LoVo (cell line): ENCODE measurements at places on chromosomes 3 and 15.

DNA sequence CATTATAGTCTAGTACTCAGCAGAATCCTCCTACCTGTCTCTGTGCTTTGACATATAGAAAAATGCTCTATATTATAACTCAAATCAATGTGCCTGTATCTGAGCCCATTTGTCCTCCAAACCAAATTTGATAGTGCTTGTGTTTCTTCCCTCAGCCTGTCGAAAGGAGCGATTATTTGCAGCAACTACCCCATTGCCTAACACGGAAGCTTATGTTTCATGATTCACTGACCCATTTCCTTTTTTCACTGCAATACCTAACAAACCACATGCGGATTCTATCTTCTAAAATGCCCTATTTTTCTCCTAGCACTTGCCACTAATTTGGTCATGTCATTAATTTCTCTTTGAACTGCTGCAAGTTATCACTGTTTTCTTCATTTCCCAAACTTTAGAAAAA lies 1220.6 kb upstream of the CADM2 start:
- DNase-seq = no peak

- no peak for DNase-seq
Measured at GRCh38 chr3:42262525-42262924, 3.5 kb downstream of the CCK start.

DNA sequence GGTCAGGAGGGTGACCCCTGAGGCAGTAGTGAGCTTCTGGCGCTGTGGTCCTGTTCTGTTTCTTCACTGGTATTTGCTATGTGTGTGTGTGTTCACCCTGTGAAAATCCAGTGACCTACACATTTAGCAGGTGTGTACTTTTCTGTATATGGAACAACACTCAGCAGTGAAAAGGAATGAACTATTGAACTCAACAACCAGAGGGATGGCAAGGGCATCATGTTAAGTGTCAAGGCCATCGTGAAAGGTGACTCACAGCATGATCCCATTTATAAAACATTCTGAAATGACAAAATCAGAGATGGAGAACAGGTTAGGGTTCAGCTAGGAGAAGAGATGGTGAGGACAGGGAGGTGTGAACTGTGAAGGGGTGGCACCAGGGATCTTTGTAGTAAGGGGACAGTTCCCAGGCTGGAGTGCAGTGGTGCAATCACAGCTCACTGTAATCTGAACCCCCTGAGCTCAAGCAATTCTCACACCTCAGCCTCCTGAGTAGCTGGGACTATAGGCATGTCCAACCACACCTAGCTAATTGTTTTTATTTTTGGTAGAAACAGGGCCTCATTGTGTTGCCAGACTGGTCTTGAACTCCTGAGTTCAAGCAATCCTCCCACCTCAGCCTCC lies 10.0 kb upstream of the RAB43 start:
- DNase-seq = no peak

DNA sequence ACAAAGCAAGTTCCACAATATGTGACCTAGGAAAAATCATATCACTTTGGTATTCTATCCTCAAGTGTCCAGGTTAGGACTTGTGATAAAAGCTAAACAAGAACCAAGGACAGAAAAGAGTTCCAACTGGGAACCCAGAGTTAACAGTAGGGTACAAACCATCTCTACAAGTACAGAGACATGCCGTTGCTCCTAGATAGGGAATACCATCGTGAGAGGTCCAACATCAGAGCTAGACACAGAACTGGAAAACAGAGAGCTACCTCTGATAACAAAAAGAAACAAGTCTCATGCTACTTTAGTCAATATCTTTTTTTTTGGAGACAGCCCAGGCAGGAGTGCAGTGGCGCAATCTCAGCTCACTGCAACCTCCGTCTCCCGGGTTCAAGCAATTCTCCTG lies 37.8 kb downstream of the SMARCC1 start:
- DNase-seq = no peak

DNA sequence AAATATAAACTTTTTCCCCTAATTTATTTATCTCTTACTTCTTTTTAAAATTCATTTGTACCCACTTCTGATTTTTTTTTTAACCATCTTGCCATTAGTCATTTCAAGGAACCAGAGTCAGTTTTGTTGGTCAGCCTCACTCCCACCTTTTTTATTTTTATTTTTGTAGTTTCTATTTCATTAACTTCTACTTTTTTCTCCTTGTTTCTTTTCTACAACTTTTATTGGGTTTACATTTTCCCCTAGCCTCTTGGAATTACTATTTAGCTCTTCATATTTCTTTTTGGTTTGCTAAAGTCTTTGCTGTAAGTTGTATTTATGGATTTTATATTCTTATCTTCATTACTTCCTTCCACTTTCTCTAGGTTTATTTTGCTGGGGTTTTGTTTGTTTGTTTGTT lies 13.7 kb upstream of the VEPH1 start:
- DNase-seq = no peak

- DNase-seq = no peak
Measured at GRCh38 chr15:93245661-93246042, 156.6 kb upstream of the RGMA start.

DNA sequence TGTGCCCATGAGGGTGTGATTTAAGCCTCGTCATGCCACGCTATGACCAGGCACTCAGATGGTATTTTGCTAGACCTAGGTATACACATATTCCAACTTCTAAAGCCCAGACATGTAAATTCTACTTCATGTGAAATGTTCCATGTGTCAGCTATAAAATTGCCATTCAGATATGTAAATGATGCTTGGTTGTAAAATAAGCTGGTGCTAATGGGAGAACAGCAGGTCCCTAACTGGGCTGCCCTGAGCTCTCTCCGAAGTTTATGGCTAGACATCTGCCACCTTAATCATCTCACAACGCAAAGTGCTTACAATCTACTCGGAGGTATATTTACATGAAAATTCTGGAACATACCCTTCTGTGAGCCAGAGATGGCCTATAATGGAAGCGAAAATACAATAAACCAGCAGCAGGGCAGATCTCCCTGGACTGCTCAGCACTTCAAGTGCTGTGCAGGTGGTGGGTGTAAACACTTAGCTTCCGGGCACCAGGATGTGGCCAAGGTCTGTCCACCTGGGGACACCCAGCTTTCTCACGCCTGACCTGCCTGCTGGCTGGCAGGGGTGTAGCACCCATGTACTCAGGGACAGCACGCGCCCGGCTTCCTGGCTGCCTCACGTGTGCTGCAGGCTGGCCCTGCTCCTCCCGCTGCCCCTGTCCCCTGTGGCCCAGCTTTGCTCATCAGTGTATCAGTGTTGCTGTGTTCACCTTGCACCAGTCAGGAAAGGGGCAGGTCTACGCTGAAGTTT lies 82.0 kb downstream of the CHDH start:
- no peak for DNase-seq

DNA sequence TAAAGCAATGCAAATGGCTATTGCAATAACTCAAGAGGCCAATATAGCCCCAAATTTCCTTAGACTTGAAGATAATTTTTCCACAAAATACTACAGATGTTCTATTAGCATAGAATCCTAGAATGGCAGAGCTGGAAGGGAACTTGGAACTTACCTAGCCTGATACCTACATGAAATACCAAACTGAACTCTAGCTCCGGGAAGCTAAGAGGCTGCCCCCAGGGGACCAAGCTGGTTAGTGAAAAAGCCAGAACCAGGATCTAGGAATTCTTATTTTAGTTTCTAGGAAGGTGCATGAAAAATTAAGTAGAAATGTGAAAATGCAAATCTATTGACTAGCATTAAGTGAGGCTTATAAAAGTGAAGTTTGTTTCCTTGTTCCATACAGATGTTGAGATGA lies 256.0 kb upstream of the CBLB start:
- DNase-seq = no peak

GRCh38 chr3:74539876-74540275 lies 74.6 kb downstream of the CNTN3 start:
- DNase-seq = no peak

GRCh38 chr3:179933080-179933479 lies 103.7 kb downstream of the PEX5L start:
- no peak for DNase-seq

DNA sequence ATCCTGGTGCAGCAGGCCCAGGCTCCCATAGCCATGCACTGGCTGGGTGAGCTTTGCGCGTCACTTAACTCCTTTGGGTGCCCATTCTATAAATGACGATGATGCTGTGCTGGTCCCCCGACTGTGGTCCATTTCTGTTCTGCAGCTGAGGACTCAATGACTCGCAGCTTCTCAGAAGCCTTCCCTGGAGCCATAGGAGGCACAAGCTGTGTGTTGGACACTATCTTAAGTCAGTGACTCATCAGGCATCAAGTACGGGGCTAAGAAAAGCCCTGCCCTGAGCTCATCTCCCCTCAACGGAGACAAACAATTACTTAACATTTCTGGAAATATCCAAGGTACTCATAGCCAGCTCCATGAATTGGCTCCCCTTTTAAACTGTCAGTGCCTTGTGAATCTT lies 13.8 kb upstream of the MUSTN1 start:
- no peak for DNase-seq

- DNase-seq = peak; percentile 36
Measured at GRCh38 chr3:98596541-98597500, 3.4 kb upstream of the CPOX start.

DNA sequence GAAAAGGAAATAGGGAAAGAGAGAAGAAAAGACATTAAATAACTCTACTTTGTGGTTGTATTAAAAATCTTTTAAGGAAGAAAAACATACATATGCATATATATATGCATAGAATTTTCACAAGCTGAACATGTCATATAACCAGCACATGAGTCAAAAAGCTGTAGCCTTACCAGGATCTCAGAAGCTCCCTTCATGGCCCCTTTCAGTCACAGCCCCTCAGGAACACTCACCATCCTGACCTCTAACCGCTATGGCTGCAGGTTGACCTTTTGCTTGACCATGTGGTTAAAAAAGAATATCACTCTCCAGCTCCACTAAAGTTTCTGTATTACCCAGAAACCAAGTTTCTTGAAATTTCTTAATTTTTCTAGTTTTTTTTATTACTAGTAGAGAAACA lies 103.4 kb downstream of the CHST2 start:
- DNase-seq = no peak

- DNase-seq = no peak
Measured at GRCh38 chr15:76289582-76289981, 21.7 kb downstream of the ETFA start.

DNA sequence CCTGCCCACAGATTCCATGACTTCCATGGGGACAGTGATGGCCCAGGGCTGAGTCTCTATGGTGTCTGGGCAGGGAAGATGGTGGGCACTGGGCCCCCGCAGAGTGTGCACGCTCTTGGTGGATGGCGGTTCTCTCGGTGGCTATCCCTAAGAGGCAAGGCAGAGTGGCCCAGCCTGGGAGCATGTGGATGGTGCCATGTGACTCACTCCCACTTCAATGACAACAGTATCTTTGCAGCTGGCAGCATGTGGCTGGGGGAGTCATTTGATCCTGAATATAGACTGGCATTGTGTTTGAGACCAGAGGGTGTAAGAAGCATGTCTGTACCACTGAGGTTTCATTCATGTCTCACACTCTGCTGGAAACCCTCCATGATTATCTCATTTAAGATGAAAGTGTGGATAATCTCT lies 101.2 kb downstream of the CORO2B start:
- no peak for DNase-seq

DNA sequence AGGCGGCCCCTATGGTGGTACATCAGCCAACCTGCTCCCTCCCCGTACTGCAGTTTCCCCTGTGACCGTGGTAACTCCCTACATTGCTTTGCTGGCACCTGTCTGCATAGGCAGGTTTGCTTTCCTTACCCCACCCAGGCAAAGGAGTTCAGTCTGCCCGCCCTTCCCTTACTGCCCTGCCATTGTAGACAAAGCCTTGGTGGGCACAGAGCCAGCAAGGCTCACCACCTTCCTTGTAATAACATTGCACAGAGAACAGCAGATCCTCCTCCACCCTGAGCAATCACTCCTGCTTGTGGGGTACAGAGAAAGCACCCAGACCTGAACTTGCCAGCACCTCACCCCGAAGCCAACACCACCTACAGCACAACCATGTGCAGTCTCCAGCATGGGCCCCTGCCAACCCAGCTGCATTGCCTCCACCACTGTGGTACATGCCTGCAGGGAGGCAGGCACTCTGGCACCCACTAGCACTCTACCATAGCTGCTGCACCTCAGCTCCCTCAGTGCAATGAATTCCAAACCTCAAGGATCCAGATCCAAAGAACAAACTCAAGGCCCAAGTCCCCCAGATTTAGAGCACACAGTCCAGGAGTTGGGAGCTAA lies 192.7 kb upstream of the KCNMB2 start:
- DNase-seq = no peak

DNA sequence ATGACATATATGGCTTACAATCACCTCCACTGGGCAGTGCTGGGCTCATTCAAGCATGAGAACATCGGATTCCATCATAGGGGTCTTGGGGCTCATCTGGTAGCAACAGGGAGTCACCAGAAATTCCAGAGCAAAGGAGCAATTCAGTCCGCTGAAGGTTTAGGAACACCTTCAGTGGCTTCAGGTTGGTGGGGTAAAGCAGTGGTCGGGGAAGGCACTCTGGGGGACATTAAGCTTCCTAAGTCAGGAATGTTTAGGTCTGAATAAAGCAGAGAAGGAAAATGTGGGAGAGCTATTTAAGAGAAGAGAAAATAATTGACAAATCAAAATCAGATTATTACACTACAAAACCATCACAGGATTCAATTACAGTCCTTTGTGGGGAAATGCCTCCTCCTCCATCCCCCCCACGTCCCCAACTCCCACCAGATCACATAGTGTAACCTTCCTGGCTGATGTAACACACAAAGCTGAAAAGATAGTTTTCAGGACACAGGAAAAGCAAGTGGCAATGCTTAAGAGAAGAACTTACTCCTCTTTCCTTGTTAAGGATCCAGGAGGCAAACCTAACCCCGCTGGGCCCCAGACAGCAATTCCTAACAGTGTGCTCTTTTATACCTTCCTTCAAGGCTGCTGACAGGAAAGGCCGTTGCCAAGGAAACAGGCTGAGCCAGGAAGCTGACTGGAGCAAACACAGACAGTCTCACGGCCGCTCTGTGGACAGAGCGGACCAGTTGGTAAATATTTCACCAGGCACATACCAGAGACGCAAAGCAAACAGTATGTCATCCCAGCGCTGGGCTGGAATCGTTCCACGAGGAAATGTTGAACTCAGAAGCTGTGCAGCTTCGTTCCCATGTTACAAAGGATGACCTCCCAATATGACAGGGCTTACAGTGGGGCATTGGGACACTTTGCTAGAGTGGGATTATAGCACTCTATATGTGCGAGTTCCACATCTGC lies 57.5 kb upstream of the LMCD1 start:
- peak; percentile 92 for DNase-seq

DNA sequence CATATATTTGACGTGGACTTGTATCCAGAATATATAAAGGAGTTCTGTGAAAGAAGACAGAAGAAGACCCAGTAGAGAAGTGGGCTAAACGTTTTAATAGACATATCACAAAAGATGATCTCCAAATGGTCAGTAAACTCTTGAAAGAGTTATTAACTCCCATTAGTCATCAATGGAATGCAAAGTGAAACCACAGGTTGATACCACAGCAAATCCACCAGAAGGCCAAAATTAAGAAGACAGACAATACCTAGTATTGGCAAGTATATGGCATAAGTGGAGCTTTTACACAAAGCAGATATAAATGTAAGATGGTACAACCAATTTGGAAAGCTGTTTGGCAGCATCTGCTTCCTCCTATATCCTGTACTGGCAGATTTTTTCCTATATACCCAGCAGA lies 6.0 kb downstream of the SPATA16 start:
- no peak for DNase-seq
